ENCODE measurements at places on chromosomes 6 and 20.

GRCh38 chr6:100517106-100517505 lies 52.4 kb upstream of the SIM1 start:
- no peak for DNase-seq

- DNase-seq, result peak; percentile 59
Observed at GRCh38 chr6:25997921-25998320, 35.3 kb downstream of the TRIM38 start.

DNA sequence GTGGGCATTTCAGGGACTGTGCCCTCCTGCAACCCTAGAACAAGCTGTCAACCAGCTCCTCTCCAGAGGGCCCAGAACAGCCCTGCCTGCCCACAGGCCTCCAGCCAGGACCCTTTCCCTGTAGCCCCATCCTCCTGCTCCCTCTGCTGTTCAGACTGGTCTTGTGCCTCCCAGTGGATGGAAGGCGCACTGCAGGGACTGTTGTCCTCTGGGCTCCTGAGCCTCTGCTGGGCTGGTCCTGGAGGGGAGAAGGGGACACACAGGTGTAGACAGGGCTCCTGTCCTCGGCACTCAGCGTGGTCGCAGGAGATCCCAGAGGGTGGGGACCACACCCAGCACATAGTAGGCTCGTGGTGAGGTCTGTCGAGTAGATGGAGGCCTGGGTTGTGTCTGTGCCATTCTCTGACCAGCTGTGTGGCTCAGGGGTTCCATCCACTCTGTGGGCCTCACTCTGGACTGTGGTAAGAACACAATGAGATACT lies 11.5 kb downstream of the ITPR3 start:
- peak; percentile 64 for DNase-seq

DNA sequence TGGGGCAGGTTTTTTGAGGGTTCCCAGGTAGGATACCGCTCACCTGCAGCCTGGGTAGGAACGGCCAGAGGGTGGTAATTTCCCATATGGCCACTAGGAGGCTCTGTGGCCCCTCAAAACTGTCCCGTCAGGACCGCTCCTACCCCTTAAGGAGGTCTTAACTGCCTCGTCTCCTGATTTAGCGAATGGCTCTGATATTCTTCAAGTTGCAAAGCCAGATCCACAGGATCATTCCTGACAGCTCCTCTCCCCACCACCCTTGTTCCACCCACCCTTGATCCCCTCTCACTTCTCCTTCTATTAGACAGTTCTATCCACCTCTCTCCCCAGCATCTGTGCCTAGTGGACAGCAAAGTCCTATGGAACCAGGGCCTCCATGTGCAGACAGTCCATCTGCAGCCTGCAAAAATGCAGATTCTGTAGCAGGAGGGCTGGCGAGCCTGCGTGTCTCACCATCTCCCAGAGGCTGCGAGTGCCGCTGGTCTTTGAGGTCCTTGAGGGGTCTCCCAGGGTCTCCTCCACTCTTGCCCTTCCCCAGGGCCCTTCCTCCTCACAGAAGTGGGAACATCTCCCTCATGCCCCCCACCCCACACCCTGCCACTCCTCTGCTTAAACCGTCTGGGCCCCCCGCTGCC lies 34.3 kb upstream of the ZBP1 start:
- peak; percentile 53 for DNase-seq

GRCh38 chr6:144659202-144660182 lies 374.4 kb downstream of the UTRN start:
- peak; percentile 43 for DNase-seq

DNA sequence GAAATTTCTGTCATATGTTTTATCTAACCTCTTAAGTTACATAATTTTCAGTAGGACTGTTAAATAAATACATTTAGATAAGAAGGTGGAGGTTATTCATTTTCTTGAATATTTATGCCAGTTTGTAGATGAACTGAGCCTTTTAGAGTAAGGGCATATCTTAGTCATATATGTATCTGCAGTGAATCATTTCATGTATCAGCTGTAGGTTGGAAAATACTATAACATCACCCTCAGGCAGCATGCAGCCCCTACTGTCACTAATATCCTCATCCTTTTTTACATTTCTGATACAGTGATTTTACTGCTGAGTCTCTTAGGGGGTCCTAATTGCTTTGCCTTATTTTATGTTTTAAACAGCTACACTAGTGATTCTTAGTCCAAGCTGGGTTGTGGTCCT lies 19.5 kb upstream of the SUMO4 start:
- DNase-seq, result no peak

Data from suppressor macrophage treated with lipopolysaccharide for 4 hours (primary cell).